ENCODE measurements at places on chromosomes 11 and 22.

DNA sequence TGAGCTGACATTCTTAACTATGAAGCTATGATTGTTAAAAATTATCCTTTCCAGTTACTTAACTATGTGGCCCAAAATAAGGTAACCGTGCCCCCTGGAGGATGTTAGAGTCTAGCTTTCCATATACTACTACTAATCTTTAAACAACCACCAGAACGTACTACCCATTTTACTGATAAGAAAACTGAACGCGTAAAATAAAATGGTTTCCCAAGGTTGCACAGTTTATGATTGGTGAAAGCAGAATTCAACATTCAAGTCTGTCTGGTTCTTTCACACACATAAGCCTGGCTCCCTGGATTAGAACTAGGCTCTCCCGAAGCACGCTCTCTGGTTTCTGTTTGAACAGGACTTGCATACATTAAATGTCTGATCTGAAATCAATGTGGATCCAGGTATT, 437.8 kb upstream of the CCDC90B start:
- no peak for DNase-seq

GRCh38 chr22:49971232-49972162, 10.9 kb downstream of the PIM3 start:
- DNase-seq = no peak

DNA sequence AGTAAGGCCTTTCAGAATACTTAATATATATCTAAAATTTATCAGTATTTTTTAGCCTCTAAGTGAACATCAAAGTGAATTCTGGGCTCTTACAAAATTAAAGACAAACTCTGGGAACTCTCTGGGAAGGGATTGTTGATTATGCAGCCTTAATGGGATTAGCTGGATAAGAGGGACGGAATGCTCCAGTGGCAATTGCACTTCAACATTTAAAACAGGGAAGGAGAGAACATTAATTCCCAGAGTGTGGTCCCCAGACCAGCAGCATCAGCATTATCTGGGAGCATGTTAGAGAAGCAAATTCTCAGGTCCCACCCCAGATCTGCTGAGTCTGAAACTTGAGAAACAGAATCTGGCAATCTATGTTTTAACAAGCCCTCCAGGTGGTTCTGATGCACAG, 46.5 kb downstream of the POLD3 start:
- no peak for DNase-seq

- DNase-seq = no peak
Measured at GRCh38 chr22:39382410-39382809, 17.2 kb upstream of the TAB1 start.

- no peak for DNase-seq
Measured at GRCh38 chr11:38019072-38019775, 1421.2 kb upstream of the RAG2 start.

GRCh38 chr11:105070306-105070705, 25.2 kb upstream of the CARD16 start:
- no peak for DNase-seq

GRCh38 chr11:128471138-128471661, 116.2 kb downstream of the ETS1 start:
- DNase-seq = no peak

DNA sequence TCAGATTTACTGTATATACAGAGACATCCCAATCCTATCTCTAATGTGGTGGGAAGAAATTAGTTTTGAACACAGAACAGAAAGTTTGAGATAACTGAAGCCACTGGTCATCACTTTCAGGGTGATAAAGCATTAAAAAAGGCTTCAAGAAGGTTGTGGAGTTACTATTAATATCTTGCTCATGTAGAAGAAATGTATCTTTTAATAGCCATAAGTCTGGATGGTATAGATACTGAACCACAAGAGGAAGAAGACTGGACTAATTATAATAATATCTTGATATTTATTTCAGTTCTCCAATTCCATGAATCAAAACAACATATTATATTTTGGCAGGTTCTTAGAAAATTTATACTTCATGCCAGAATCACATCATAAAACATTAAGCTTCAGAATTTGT, 137.1 kb downstream of the TMEM135 start:
- DNase-seq = no peak

GRCh38 chr11:33542921-33543320, 157.7 kb downstream of the C11orf91 start:
- peak; percentile 8 for DNase-seq

GRCh38 chr22:38236786-38237185, 35.0 kb downstream of the MAFF start:
- DNase-seq = no peak

DNA sequence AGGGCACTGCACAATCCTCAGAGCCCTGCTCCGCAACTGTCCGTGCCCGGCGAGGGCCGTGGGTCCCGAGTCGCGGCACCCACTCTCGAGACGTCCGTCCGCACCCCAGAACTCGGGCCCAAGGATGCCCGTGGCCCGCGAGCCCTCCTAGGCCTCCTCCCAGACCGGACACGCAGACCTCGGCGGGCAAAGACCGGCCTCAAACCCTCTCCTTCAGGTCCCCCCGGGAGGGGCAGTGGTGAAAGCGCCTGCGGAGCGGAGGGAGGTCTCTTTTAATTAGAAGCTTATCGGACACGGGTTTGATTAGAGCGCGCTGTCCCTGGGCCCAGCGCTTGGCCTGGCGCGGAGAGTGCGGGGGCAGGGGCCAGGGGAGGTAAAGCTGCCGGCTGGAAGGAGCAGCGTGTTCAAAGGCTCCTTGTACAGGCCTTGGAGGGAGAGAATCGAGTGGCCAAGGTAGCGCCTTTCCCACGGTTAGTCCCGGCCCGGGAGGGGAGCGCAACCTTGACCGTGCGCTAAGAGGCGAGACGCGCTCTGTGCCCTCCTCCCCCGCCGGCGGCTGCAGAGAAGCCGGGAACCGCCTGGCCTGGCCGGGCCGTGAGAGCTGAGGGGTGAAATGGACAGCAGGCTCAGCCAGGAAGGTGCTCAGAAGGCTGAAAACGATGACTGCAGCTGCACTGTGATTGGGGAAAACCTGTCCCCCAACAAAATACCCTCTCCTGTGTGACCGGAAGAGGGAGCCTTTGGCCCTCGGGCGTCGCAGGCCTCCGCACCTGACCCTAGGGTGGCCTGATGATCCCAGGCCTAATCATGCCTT, 4.6 kb downstream of the WT1 start:
- DNase-seq = no peak

DNA sequence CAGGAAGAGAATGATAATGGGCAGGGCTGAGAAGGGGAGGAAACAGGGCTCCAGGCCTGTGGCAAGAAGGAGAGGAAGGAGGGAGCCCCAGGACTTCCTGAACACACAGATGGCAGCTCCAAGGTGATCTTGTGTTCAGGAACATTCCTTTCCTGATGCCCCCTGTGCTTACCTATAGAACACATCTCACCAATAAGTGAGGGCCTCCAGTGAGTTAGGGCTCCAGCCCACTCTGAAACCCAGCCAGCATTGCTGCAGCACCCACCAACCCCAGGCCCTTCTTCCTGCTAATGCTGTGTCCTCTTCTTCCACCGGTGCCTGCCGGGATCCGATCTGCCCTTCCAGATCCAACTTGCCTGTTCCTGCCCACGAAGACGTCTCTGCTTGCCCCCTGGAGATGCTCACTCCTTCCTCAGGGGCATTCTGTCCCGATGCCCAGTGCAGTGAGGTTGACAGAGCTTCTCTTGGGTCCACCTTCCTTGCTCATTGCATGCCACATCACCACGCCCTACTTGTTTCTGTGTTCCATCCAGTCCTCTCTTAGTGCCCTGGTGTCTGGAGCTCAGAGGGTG, 17.4 kb downstream of the ANKK1 start:
- no peak for DNase-seq

DNA sequence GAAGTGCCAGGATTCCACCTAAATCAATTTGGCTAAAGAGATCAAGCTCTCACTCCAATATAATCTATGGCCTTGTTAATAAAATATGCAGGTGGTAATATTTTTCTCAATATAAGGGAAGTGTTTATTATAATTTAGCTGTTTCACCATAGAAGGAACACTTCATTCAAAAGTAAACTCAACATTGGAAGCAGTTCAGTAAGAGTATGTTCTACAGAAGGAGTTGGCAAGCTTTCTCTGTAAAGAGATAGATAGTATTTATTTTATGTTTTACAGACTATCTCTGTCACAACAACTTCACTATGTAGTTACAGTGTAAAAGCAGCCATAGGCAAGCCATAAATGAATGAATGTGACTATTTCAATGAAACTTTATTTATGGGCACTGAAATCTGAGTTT, 313.6 kb upstream of the ANO3 start:
- no peak for DNase-seq

GRCh38 chr22:37775785-37776638, 31.7 kb upstream of the GCAT start:
- DNase-seq = no peak

- no peak for DNase-seq
Measured at GRCh38 chr11:59212744-59213631, at the start of gene MPEG1. MPEG1 (minus strand) TSS chr11:59212927; CDS start chr11:59212865, 62 bp downstream.

DNA sequence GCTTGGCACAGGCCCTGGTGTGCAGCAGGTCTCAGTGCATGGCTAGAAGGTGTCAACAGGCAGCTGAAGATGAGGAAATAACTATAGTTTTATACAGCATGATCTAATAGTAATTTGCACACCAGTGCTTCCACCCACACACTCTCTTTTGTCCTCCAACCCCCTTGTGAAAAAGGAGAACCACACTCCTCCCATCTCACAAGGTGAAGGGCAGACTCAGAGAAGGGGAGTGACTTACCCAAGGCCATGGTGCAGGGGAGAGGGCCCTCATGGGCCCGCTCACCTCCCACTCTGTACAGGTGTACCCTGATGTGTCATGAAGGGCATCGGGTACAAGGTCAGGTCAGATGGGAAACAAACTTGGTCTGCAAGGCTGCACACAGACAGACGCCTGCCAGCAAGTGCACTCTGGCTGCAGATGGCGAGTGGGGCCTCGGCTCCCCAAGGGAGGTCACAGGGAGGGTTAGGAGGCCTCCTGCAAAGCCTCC, 53.4 kb downstream of the DGCR2 start:
- DNase-seq = no peak

DNA sequence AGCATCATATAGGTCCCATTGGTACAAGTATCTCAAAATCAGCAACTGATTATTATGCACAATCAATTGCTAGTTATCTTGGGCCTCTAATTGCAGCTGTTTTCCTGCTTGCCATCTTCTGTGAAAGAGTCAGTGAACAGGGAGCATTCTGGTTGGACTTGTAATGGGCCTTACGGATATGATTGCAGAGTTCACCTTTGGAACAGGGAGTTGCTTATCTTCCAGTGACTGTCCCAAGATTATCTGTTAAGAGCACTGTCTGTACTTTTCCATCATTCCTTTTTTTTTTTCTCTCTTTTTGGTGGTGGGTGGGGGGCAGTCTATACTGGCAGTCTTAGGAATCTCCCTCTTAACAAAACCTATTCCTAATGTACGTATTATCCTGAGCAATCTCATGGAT, 17.8 kb downstream of the OR8G5 start:
- no peak for DNase-seq

DNA sequence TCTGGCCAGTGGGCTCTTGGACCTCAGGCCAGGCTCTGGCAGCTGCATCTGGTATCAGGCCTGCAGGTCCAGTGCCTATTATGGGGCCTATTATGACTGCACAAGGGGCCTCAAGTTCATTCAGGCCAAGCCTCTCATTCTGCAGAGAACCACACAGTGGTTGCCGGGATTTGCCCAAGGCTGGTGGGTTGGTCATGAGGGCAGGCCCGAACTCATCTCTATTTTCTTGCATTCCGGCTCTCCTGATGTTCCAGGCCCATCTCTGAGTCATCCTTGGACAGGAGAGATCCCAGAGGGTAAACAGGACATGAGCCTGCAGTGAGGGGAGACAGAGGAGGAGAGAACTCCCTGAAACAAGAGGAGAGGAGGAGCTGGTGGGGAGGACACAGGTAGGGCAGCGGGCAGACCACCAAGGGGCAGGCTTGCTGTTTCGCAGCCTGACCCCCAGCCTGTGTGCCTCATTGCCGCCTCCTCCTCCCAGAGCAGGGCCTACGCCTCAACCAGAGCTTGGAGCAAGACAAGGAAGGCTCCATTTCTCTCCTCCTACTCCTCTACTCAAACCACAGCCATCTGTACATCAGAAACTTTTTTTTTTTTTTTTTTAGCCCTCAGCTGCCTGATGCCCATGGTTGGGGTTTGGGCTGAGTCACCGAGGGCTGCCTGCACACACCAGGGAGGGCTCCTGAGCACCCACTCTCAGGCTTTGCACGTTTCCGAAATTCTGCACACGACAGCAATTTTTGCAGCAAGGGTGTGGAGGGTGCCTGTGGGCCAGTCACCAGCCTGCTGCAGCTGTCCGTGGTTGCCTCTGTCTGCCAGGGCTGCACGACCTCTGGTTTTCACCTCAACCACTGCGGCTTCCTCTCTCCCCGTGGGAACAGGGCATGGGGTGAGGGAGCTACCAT, 12.7 kb upstream of the TREH start:
- DNase-seq = peak; percentile 32

DNA sequence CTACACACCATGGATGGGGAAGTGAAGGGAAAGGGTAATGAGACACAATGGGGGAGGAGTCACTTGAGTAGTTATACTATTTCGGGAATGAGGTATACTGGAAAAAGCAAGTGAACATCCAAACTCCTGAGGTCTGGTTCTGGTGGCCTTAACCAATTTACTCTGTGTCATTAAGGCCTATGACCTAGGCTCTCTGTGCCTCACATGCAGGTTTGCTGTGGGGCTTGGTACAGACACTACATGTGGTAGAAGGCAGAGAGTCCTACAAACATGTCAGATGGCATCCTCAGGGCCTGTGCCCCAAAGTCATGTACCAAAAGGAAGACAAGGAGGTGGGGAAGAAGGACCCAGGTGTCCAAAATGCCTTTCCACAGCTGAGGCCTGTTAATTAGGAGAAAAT, 98.9 kb downstream of the TRIM29 start:
- no peak for DNase-seq

GRCh38 chr22:36435516-36436415, 45.7 kb downstream of the TXN2 start:
- DNase-seq = no peak

GRCh38 chr11:131597890-131598289, 227.5 kb downstream of the NTM start:
- DNase-seq = no peak

DNA sequence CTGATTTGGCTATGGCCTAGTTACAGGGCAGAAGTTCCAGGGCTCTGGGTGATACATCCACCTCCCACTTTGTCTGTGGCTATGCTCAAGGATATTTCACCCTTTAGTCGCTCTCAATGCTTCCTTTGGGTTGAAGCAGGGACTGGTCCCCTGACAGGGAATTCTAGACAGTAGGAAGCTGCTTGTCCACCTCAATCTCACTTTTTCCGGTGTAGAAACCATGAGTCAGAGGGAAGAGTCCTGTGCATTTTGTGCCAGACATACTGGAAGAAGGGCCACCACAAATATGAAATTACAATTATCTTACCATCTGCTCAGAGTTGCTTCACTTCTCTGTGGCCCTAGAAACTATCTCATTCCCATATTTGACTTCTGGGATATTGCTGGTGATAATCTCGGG, 413.7 kb upstream of the FAT3 start:
- no peak for DNase-seq

Measured in stimulated activated CD4-positive, alpha-beta T cell treated with anti-CD3 and anti-CD28 coated beads, TNF-alpha, amount 100 ng/mL, for 48 hours (primary cell).